ENCODE measurements at places on chromosomes 6 and 20.

DNA sequence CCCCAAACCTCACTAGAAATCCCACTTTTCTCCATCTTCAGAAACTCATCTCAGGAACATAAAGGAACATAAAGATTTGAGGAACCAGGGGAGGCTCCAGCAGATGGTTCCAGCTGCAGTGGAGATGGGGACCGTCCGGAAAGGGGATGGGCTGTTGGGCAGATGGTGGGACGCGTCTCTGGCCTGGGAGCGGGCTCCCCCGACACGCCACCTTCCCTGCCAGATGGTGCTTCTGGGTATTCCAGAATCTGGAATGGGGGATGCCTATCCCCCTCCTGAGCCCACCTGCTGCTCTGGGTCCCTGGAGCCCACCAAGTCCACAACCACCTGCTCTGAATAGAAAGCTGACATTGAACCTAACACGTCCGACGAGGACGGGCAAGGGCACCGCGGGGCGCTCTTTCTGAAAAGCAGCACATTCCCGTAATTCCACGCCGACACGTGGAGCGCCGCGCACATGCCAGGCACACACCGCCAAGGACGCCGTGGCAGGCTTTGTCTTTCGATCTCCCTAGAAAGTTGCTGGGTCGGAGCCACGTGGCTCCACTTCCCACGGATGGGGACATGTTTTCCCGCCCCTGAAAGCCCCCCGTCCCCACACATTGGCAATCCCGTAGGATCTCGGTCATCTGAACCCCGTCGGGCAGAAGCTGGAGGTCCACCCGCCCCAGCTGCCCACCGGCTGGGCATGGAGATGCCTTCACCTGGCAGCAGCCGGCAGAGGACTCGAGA lies 27.3 kb downstream of the SLC2A4RG start:
- no peak for DNase-seq

DNA sequence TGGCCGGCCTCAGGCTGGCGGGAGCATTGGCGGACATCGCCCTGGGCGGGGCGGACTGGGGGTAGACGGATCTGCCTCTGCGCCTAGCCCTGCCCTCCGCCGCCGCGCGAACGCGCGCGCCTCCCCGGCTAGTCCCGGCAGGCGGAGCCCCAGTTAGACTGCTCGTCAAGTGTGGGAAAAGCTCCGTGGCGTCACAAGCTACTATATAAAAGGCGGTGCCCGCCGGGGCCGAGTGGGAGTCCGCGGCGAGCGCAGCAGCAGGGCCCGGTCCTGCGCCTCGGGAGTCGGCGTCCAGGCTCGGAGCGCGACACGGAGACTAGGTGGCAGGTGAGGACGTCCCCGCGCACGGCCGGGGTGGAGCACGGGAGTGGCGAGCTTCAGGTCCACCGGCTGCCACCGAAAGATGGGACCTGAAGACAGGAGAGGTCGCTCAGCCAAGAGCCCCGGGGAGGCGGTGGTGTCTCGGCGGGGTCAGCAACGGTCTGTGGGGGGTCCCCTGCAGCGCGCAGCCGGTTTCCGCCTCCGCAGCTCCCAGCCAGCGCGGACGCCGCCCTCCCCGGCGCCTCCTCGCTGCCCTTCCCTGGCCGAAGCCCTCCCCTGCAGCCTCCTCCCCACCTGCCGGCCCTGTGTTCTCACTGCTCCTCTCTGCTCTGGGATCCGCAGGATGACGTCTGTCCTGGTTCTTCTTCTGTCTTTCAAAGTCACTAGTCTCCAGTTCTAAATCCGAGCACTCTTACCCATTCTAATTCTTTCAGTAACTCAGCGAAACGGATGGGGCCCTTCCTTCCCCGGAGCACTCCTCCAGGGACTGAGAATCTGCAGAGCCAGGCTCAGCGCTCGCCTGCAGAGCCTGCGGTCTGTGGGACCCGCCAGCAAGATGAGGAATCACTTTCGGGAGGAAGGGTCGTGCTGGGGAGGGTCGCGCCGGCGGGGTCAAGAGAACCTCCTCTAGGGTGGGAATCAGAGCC lies 4.3 kb upstream of the RIPK1 start:
- DNase-seq = no peak

DNA sequence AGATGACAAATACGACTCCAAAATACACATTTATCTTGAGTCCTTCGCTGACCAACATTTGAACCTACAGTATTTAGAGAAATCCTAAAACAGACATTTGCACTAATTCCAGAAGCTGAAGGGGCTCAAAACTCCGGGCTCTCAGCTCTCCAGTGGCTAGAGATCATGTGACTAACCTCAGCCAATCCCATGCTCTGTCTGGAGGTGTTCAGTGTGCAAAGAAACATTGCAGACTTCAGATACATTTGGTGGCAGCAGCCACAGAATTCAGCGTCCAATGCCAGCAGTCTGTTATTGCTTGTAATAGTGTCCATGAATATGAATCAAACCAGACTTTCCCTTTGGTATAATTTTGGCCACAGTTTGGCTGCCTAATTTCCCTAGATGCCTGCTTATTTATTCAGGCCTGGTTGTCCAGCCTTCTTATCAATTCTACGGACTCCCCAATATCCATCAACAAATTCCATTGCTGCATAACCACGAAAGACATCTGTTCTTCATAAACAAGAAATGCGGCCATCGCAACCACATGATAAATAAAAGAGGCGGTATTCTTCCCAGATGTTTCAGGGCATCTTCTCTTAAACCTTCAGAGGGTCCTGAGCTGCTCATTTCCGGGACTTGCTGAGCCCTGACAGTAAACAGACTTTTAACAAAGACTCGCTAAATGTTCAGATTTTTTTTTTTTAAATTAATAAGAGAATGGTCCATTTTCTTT lies 14.5 kb upstream of the CYP24A1 start:
- no peak for DNase-seq

GRCh38 chr6:63448229-63448628 lies 124.1 kb upstream of the LOC128125822 start:
- no peak for DNase-seq

DNA sequence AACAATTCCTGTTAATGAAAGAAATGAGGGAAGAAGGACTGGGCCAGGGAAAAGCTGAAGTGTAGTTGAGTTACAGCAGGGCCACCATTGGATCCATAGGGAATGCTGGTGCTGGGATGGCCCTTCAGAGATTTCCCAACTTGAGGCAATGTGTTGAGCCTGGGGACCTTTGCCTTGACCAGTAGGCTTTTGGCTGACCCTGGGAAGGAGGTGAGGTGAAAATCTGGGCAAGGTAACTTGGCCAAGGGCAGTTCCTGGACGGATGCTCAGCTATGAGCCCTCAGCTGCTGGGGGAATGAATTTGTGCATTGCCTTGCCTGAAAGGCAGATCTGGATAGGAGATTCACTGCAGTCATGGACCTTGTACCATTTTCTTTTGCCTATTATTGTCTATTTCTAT lies 20.4 kb downstream of the UTRN start:
- DNase-seq = no peak

- no peak for DNase-seq
These were observed 148.6 kb downstream of the LRRC1 start for GRCh38 chr6:53943395-53943794.

GRCh38 chr20:24806705-24807676 lies 142.1 kb upstream of the CST7 start:
- DNase-seq = no peak

GRCh38 chr20:57071283-57071731 lies 195.1 kb downstream of the BMP7 start:
- no peak for DNase-seq

DNA sequence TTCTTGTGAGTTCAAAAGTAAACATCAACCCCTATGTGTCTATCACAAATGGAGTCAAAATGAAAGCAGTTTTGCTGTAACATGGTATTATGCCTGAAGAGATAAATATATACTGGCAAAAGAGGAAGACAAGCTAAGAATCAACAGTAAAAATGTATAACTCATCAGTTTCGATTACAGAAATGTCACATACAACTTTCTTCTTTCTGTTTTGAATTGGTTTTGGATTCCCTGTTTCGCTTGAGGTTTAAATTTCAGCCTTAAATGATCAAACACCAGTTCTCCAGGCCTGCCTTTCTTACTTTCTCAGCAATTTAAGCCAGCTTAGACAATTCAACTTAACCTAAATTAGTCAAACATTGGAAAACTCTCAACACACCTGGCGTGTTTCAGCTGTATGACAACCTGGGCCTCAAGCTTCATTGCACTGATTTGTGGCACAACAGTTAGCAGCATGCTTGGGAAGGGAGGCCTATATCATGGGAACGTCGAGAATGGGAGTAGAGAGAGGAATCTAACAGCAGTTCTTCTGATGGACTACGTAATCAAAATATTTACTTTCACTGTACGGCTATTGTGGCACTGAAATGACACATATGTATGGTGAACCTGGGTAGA lies 51.9 kb upstream of the MARCKS start:
- no peak for DNase-seq

DNA sequence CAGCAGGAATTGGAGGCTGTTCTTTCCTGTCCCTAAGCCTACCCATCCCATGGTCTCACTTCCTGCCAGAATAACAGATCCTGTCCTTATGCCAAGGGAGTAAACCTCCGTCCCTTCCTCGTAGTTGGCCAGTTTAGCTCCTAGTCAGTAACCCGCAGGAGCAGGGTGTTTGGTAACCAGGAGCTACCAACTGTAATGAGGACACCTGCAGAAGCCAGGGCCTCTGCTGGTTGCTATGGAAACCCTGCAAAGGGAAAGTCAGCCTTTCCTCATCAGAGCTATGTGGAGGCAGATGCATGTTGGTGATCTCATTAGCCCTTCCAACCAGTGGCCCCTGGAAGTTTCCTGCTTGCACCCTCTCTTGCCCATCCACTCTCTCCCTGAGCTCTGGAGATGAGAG lies 368.2 kb upstream of the SULF2 start:
- DNase-seq = no peak

DNA sequence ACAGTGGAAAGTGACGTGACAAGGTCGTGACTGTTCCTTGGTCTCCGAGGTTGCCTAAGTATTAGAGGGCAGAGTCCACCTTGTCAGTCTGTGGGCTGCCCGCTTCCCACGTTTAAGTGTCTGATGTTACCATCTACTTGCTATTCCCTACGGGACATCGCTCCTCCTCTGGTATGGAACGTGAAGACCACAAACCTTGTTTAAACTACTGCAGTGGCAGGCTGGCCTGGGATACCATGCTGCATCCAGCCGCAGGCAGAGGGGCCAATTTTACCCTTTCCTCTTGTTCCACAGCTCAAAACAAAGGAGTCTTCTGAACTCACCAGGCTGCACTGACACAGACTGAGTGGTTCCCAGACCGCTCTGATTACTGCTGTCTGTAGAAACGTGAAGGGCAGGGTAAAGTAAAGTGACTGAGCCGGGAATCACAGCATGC lies 275.9 kb downstream of the FOXC1 start:
- DNase-seq = no peak

- no peak for DNase-seq
These were observed 43.5 kb downstream of the CDS2 start for GRCh38 chr20:5170341-5170740.

DNA sequence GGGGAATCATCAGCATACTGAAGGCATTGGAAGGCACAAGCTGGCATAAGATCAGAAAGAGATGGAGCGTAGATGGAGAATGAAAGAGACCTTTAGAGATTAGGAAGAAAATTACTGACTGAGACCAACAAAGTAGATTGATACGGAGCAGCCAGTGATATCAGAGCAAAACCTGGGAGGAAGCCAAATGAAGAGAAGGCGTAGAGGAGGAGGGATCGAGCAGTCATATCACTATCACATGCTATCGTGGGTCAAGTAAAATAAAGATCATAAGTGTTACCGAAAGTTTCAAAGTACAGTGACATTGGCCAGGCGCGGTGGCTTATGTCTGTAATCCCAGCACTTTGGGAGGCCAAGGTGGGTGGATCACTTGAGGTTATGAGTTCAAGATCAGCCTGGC lies 53.6 kb upstream of the FANCE start:
- DNase-seq = no peak

Measured in HS-27A (cell line).